ENCODE measurements at places on chromosomes 4 and X. TPM values are rescaled to one million over a fixed set of nuclear protein-coding genes. Genes with fewer than 3 reads are reported as not detected.

- no peaks in the 10 kb centered on the region for H3K27me3 ChIP-seq
- no peak overlapping the region for H3K27ac ChIP-seq
- H3K4me1 ChIP-seq = no peaks in the 10 kb centered on the region
- no peaks in the 10 kb centered on the region for H3K36me3 ChIP-seq
- no peak for DNase-seq
Observed at GRCh38 chrX:149037281-149037870, 467.7 kb downstream of the IDS start.

DNA sequence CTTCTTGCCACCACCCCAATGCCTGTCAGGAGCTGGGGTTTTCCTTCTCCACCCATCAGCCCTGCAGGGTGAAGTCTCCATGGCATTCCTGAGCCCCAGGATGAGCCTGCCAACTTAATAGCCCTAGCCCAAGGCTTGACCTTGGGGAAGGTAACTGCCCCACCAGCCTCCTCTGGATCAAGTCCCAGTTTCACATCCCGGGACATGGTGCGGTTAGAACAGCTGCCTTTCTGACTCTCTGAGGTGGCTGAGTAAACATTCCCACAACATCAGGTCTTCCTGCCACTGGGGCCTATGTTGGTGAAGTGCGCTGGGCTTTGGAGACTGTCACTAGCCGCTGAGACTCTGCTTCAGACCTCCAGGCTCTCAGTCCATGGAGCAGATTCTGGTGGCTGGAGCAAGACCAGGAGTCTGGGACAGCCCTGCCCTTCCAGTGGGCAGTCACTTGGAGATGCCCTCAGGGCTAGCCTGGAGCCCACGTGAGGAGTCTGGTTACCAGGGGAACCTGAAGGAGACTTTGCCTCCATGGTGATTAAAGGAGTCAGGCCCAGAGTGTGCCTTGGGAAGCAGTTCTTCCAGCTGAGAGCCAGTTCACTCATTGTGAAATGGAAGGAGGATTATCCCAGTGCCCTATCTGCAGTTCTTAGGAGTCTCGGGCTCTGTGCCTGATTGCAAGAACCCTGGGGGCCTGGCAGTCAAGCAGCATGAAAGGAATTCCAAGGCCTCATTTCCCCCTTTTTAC lies 56.8 kb downstream of the SMIM20 start:
- no peak for DNase-seq
- no peaks in the 10 kb centered on the region for H3K36me3 ChIP-seq
- H3K27me3 ChIP-seq = no peaks in the 10 kb centered on the region
- no peaks in the 10 kb centered on the region for H3K4me1 ChIP-seq

Gene UCP1
- total RNA-seq = not detected

Gene TRMT2B
- total RNA-seq = 41.3 TPM

Gene RHOXF1
- 4.7 TPM for total RNA-seq
